Central memory CD8-positive, alpha-beta T cell (primary cell): ENCODE measurements at places on chromosomes 6 and 20.

- DNase-seq = no peak
These were observed 134.3 kb downstream of the PXDC1 start for GRCh38 chr6:3617192-3617631.

GRCh38 chr6:8137529-8137939 lies 35.2 kb upstream of the EEF1E1 start:
- no peak for DNase-seq

- DNase-seq = no peak
These were observed 110.6 kb downstream of the UBE3D start for GRCh38 chr6:82954937-82955577.

GRCh38 chr6:75691012-75691411 lies 58.0 kb upstream of the MYO6 start:
- DNase-seq = no peak

DNA sequence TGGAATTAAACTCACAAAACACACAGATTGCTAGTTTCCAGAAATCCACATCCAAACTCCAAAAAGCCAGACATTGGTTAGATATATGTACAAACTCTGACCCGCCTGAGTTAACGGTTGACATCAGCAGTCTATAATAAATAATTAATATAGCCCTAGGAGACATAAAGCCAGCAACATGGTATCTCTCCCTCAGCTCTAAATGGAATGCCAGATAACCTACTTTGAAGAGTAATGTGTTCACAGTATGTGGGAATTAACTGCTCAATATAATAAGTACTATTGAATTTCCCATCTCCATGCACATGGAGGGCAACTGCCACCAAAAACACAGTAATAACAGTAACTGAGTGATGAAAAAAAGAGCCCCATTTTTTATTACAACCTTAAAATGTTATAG lies 383.2 kb downstream of the CD83 start:
- no peak for DNase-seq

- DNase-seq = no peak
These were observed 41.7 kb upstream of the REV3L start for GRCh38 chr6:111524735-111525134.

DNA sequence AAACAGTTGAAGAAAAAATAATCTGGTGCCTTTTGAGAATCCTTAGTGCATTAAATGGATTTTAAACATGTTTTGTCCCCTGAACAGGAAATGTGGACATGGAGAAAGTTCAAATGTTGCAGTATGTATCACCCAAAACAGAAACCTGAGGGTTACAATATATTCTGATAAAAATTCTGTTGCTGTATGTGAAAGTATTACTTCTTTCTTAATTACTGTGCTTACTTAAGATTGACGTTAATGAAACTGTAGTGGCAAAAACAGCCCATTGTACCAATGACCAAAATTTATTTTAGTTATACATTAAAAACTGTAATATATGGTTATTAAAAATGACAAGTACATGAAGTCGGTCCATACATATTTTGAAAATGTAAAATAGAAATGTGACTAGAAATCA lies 100.6 kb downstream of the PRDM1 start:
- DNase-seq = no peak

DNA sequence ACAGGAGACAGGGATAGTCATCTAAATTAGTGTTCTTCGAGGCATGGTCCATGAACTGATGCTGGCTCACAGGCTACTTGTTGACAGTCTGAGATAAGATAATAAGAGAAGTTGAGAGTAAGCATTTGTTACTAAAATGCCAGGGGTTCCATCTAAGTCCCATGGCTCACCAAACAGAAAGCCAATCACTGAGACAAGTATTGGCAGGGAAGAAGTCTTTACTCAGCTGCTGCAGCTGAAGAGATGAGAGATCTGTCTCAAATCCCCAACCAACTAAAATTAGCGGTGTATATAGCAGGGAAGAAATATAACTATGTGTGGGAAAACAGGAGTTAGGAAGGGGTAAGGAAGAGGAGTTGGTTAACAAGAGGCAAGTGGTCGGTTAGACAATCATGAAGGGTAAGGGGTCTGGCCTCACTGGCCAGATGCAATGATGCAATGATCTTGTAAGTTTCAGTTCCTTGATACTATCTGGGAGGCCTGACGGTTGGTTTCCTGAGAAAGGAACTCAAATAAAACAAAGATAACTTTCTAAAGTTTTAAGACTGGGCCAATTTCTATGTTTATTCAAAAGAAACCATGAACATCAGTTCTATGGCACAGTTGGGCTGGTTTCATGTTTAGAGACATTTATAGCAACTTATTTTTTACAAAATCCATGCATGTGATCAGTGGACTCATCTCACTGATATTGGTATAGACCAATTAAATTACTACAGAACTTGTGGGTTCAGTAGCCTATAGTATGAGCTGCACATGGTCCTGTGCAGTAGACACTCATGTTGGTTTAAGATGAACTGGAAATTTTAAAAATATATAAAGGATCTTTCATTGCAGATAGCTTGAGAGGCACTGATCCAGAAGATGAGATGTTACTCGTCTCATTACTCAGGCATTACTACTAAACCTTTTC lies 9.9 kb upstream of the HEBP2 start:
- DNase-seq = no peak

- DNase-seq = no peak
These were observed 277.2 kb downstream of the CDC5L start for GRCh38 chr6:44664716-44665115.

- no peak for DNase-seq
These were observed 128.6 kb upstream of the MMS22L start for GRCh38 chr6:97411610-97412009.

GRCh38 chr6:111087871-111088667 lies 766 bp downstream of the SLC16A10 start:
- DNase-seq = peak; percentile 33

DNA sequence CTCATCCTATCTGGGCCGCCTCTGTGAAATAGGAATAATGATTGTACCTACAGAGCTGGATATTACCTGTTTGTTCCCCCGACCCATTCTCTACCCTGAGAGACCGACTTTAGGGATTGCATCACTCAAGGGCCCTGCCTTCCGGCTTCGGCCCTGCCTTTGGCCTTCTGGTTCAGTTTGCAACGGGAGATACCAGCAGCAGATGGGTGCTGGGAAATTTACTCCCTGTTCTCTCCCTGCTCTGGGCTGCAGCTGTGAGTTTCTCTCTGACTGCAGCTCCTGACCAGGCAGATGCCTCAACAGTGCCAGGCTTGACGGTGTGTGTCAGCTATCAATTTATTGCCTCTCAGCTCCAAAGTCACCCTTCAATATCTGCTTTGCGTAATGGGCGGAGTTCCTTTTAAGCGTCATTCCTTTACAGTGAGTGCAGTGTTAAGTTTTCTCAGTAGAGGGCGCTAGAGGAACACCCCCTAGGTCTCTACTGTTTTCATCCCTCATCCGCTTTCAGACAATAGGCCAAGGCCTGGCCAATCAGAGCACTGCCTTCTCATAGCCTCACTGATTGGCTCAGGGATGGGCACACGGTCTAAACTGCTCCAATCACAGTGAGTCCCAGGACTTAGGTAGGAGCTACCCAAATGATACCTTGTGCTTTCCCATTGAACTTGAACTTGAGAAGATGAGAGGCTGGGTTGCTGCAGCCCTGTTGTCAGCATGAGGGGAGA lies 30.0 kb downstream of the KCNG1 start:
- no peak for DNase-seq

DNA sequence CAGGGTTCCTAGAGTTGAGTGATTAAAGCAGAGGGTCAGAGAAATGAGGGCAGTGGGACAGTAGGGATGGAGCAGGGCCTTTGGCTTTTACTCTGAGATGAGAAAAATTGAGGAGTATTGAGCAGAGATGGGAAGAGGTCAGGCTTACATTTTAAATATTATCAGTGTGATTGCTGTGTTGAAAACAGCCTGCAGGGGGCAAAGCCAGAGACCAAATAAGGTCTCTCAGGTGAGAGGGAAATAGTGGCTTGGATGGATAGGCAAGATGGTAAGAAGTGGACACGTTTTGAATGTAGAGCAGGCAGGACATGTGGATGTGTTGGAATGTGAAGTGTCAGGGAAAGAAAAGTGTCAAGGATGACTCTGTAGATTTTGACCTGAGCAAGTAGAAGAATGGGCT lies 105.0 kb upstream of the MAP3K7 start:
- DNase-seq = no peak

GRCh38 chr6:144066741-144067484 lies 28.5 kb downstream of the SF3B5 start:
- no peak for DNase-seq

- DNase-seq = no peak
These were observed 490.8 kb downstream of the HTR1B start for GRCh38 chr6:76972474-76972873.

DNA sequence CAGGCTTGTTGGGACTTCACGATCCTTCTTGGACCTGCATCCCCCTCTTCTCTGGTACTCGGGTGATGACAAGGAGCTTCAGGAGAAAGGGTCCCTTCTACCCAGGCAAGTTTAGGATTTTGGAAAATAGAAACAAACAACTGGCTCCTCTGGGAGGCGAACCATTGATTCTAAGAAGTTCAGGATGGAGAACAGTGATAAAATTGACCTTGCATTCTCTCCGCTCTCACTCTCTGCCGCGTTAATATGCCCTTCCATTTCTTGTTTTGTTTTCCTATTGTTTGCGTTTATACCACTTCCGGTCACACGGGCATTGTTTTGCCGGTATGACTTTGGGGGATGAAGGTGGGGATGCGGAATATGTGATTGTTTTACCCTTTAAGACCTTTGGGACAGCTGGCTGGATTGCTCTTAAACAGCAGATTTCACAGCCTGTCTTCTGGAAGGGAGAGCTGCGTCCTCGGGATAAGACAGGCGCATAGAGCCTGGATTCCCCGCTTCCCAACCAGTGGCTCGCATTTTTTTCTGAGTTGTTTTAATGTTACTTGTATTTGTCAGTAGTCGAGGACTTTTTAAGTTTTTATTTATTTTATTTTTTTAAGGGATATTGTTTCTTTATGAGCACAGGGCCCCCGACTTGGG lies 144.3 kb upstream of the ZNF184 start:
- DNase-seq = no peak

GRCh38 chr6:110255211-110255750 lies 75.1 kb downstream of the CDC40 start:
- DNase-seq = no peak

- DNase-seq = no peak
These were observed 40.1 kb downstream of the HECA start for GRCh38 chr6:139174961-139175360.
